ENCODE measurements at places on chromosomes 2 and 18.

- DNase-seq, result no peak
Measured at GRCh38 chr2:23700627-23701026, 226.3 kb downstream of the ATAD2B start.

DNA sequence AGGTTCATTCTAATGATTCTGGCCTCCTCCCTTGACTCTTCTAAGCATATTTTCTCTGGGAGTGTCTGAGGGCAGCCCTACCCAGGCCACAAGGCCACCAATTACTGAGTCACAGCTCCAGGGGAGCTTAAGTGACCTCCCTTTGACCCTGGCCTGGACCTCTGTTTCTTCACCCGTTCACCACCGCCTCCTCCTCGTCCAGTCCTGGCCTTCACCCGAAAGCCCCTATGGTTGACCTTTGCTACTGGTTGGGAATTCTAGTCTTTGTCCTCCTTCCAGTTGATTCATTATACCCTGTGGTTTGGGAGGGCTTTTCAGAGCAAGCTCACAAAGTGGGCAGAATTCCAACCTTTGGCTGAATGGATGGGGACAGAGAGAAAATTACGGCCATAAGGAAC lies 72.6 kb downstream of the NRP2 start:
- peak; percentile 87 for DNase-seq

- DNase-seq, result peak; percentile 57
Measured at GRCh38 chr18:49055754-49056172, 105.0 kb upstream of the SMAD7 start.

DNA sequence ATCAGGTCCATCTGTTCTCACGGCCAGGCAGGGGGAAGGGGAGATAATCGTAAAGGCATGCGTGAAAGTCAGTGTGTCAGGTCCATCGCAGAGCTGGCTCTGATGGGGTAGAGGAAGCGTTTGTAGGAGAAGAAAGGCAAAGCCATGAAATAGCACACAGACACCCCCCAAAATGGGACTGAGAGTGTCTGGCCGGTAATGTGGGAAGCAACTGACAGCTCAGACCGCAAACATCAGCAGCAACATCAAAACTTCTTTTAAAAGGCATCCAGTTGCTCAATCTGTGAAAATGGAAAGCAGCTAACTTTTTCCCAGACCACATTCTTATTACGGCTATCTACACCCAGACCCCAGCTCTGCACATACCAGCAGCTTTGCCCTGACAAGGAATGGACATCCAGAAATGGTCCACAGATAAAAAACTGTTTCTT lies 232.6 kb downstream of the EN1 start:
- peak; percentile 3 for DNase-seq

DNA sequence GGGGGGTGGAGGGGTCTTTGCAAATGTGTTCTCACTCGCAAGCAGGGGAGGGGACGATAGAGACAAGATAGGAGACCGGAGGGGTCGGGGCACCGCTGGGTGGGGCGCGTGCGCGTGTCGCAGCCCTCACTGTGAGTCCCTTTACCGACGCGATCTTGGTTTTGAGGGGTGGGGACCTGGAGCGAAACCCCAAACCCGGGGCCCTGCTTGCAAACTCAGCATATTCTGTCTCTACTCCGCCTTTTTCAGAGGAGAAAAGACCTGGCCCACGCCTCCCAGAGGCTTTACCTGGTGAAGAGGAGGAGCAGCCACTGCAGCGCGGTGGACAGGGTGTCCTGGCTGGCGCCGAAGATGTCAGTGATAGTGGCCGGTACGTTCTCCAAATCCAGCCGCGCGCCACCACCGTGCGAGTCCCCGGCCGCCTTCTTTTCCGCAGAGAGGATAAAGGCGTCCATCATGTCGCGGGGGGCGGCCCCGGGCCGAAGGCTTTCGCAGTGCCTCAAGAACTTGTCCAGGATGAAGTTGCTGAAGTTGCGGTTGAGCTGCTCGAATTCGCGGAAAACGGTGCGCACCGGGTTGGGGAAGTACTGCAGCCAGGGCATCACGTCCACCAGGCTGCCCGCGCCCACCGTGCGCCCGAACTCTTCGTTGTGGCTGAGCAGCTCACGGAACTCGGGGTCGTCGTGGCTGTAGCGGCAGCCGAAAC lies 1.7 kb downstream of the CYP1B1 start:
- DNase-seq, result no peak

DNA sequence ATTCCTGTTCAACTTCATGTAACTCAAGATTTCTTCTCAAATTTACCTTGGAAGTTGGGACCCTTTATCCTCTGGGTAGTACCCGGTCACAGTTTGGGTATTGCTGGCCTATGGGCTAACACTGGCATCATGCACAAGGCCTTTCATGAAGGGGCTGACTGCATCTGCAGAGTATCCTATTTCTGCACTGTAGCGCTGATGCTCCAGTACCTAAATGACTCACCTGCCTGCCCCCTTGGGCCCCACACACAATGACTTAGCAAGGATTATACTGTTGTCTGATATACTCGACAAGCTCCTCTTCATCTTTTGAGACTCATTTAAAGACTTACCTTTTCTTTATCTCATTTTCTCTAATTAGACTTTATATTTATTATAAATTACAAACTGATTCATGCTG lies 39.9 kb downstream of the DNAH6 start:
- DNase-seq, result no peak

DNA sequence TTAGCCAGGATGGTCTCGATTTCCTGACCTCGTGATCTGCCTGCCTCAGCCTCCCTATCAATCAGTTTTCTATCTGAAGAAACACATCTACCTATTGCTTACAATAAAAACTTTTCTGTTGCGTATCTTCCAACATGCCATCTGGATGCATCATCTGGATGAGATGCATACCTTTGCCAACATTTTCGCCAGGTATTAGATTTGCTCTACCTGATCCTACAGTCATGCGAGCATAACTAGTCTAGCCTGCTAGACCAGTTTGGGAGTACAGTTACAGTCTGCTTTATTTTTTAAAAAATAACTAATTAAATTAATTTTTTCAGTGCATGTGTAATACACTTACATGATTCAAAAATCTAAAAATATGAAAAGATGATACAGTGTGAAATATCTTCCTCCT lies 334.0 kb upstream of the MEX3C start:
- no peak for DNase-seq

DNA sequence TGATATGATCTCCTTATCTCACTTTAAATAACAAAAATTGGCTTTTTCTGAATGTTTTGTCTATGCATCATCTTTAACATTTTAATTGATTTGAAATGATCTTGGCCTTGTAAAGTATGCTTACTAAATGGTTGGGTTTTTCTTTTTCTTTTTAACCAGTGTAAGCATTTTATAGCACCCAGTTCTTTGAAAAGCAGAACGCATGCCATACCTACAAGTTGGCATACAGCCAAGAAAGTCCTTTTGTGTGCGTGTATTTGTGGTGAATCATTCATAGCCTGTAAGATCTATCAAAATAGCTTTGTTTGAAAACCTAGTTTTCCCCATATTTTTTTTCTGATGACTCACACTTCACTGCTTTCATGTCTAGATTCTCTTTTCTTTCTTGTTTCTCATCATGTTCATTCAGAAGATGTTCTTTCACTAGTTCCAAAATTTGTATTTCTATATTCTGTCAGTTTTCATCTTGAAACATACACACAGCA lies 4.1 kb upstream of the VRK2 start:
- peak; percentile 93 for DNase-seq

- DNase-seq, result peak; percentile 73
Measured at GRCh38 chr18:5895299-5895875, at the start of gene TMEM200C. Gene TMEM200C, minus strand, starts transcription at chr18:5895522. Its CDS starts 3,459 bp downstream, at chr18:5892063.

DNA sequence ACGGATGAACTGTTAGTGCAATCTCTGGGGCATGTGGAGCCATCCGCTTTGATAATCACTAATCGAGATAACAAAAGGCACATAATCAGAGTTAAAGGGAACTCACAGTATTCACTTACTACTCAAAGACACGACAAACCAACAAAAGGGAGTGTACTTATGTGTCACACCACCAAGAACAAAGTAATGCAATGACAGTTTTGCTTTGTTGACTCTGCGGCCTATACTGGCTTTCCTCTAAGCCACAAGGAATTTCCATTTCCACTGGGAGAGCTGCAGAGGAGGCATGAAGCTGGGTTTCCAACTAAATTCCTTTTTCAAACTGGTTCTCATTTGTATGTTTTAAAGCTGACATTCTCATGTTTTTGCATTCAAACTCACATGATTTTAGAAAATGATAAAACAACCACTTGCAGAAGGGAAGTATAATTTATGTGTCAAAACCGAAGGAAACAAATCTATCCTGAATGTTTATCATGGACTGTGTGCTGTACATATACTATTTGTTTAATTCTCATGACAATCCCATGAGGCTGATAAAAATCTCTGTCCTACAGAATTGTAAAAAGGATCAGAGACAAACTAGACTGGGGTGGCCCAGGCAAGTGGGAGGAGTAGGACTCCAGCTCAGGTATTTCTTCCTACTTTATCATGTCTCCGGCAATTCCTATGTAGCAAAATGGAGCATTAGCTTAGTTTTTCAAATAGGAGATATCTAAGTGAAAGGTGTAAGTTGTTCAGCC lies 149.6 kb upstream of the SMAD7 start:
- peak; percentile 88 for DNase-seq

- no peak for DNase-seq
Measured at GRCh38 chr2:88692187-88692586, 714 bp downstream of the RPIA start.

DNA sequence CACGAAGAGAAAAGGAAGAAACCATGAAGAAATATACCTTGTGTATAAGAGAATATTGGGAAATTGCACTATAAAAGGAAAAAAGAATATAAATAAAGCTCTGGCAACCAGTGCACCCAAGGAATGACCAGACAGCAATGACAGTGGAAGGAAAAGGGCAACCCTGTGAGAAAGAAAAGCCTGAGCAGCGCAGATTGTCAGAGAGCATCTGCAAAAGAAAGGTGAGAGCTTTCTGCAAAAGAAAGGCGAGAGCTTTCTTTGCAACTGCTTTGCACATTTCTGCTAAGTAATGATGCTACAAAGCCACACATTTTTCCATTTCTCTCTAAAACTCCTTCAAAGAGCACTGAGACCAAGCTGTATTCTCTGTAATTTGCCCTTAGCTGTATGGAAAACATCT lies 83.6 kb downstream of the CTNNA2 start:
- no peak for DNase-seq

DNA sequence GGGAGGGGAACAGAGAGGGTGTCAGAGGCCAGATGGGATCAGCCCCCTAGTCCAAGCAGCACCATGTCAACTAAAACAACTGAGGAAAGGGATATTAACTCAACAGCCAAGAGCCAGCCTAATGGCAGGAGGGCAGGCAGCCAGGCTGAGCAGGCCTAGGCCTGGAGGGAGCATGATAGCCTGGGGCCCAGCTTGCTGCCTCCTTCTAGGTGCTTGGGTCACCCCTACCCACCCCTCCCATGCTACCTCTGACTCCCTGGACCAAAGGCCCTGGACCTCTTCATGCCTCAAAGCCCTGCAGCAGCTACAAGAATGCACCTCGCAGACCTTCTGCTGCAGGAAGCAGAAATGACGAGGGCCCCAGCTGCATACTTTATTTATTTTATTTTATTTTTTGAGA lies 22.1 kb upstream of the TNS1 start:
- DNase-seq, result no peak

DNA sequence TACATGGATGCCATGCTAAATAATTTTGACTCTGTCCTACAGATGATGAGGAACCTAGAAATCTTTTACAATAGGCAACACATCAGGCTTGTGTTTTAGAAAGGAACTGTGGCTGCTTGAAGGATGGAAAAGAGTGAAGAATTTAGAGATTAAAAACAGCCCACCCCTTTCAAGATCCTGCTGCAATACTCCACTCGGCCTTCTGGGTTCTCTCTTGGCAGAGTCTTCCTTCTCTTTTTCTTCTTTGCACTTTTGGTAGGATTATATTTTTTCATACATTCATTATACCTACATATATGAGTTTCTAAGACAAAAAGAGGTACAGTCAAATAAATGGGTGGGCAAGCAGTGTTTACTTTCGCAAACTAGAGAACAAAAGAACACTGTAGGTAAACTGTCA lies 474.3 kb downstream of the ERBB4 start:
- DNase-seq, result no peak

GRCh38 chr2:108971661-108972566 lies 17.1 kb downstream of the EDAR start:
- no peak for DNase-seq

DNA sequence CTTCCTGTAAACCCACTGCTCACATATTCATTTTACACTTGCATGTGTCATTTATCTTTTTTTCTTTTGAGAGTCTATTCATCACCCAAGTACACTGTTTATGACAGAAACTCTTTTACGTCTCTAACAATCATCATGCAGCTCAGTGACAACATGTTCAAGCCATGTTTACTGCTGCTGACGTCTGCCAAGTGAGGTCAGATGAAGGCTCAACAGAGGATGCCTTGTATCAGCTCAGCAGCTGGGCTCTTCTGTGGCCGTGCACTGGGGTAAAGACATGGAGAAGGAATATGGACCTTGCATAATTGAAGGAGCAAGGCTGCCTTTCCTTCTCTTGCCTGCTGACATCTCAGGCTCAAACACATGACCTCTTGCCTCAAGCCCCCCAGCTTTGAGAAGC lies 99.6 kb downstream of the ADD2 start:
- DNase-seq, result no peak

DNA sequence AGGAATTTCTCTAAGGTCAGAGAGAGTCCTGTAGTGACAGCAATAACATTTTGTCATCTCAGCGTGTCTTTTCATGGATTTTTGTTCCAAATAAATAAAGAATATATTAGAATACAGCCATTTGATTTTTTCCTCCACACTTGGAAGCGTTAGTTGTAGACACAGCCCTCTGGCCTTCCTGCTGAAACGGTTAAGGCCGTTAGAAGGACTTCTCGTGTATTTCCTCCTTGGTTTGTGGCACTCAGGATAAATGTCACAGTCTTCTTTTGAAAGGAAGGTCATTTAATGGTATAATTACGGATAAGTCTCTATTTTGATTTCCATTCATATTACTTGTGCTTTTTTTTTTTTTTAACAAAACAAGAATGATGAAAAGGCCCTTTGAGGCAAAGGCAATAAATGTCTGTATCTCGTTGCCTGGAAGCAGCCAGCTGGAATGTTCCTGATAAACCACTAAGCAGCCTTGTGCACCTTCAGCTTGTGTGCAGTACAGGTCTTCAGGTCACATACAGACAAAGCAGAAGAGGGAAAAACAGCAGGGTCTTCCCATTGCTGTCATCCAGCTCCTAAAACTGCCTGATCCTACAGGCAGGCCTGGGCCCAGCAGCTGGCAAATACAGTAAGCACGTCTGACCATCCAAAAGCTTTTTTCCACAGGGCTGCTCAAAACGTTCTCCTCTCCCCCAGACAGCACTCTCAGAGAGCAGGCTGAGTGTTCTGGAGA lies 14.4 kb downstream of the EFR3B start:
- DNase-seq, result peak; percentile 27

DNA sequence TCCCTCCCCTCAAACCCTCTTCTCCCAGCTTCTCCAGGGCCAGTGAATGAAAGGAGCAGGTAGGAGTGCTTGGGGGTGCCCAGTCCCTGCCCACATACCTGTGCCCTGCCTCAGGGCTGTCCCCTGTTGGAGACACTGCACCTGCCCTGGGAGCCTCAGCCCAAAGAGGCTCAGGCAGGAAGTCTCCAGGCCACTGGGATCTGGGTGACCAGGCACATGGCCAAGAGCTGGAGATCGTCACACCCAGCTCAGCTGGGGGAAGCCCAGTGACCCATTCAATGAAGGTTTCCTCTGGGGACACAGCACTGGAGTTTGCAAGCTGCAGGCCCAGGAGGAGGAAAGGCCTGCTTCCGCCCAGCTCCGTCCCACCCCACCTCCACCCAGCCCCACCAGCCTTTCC lies 156.4 kb downstream of the ZFP36L2 start:
- no peak for DNase-seq
